ENCODE measurements at places on chromosomes 7 and 10.

- no peak for DNase-seq
These were observed 55.7 kb upstream of the MKX start for GRCh38 chr10:27801171-27801785.

DNA sequence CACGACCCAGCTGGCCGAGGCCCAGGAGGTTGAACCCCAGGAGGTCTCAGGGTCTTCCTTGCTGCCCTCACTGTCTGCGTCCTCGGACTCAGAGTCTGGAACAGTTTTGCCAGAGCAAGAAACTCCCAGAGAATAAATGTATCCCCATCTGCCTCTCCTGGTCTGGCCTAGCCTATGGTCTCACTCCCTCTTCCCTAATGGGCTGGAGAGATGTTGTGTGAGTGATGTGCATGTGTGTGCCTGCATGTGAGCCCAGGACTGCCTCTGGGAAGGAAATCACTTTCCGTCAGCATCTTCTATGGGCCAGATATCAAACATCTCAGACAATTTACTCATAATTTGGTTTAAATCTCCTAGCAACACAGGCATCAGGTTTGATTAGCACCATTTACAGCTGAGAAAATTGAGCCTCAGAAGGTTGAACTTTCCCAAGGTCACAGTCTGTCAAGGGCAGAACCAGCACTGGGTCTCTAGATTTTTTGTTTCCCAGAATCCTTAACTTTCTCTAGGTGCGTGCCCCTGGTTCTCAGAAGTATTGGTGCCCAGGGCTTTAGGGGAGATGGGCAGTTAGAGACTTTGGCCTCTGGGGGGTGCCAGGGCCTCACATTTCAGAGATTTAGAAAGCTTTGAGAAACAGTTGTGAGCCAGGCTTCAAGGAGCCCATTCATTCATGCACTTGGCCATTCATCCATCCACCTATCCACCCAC is 4.9 kb downstream of the TMEM270 start:
- DNase-seq, result peak; percentile 73

DNA sequence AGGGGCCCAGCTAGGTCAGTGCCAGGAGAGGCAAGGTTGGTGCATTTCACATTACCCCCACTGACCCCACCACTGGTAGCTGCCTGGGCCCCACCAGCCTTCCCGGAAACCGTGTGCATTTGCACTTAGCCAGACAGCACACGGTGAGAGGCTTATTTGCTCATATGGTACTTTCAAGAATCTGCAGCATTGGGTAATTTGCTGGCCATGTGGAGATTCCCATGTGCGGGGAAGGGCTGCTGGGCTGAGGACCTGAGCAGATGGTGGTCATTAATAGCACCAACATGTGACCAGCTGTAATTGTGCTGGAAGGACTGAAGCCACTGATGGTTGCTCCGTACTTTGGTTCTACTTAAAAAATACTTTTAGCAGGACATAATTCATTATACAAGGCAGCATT is 323.8 kb downstream of the DPP6 start:
- no peak for DNase-seq

DNA sequence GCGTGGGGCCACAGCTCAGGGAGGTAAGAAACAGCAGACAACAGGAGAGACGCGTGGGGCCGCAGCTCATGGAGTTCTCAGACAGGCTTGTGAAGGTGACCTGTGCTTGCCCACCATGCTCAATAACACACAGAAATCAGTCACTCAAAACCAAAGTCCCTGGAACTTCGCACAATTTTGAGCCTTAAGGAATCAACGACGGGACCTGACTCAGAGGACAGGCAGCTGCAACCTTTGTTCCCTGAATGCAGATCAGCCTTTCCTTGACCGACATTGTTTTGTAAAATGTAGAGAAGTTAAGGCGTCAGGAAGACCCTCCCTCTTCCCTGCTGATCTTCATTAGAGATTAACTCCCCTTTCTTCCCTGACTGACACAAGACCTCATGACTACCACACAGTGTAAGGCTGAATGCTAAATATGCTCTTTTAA is 8.5 kb upstream of the KNDC1 start:
- no peak for DNase-seq

DNA sequence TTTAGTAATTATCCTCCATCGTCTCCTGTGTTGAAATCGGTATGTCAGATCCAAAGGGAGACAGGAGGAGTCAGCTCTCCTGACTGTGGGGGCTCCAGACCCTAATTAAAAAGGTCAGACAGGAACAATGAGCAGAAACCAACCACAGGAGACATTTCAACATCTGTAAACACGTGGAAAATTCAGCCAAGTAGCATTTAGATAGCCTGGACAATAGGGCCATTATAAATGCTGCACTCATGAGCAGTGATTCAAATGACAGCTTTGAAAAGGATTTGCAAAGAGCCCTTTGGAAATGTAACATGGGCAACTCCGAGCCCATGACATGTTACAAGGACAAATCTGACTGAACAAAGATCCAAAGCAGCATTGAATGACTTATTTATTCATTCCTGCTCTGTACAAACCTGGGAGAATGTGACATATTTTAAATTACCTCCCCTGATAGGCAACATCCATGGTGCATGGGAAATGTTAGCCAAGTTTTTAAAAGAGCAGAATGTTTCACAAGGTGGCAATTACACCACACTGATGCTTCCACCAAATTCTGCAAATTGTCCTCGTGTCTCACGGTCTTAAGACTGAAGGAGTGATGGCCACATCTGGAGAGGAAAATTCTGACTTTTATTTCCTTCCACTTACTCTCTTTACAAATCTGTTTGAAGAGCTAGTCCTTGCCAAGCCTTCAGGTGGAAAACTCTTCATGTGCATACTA is 113.3 kb upstream of the KMT2E start:
- DNase-seq, result no peak

- peak; percentile 58 for DNase-seq
These were observed 31.8 kb upstream of the ELFN1 start for GRCh38 chr7:1638215-1638661.

DNA sequence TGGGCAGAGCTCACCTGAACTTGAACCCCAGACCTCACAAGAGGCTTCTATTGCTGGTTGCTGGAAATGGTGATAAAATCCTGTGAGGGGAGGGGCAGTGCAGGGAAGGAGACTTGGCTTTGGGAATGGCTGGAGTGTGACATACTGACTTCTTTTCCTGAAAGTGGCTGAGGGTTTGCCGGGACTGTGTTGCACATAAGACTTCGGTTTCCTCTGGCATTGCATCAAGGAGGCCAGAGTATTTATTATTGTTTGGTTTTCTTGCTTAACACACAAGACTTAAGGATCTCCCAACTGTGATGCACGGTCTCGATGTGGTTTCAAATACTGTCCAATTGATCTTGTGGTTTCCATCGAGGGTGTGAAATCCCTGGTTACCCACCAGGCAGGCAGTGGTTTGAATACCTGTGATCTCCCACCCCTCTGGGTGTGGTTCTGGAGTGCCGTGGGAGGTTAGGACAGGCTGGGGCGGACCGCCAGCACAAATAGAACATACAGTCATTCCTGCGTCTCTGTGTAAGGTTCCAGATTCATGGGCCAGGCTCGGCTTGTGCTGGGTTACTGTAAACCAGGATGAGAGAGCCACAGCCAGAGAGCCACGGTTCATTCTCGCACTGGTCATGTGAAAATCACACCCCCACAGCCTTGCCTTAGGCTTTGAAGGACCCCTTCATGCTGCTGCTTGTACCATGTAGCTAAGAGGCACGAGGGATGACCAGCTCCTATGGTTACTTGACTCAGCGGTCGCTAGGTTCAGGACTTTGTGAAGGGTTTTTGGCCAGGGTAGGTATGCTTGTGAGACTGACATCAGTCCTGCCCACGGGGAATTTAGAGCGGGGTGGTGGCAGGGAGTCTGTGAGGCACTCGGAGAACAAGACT is 39.2 kb downstream of the WBP1L start:
- peak; percentile 92 for DNase-seq

- peak; percentile 91 for DNase-seq
These were observed 9.2 kb upstream of the PWWP2B start for GRCh38 chr10:132387764-132388210.

GRCh38 chr7:141731476-141732149 is 6.5 kb upstream of the SSBP1 start:
- no peak for DNase-seq

DNA sequence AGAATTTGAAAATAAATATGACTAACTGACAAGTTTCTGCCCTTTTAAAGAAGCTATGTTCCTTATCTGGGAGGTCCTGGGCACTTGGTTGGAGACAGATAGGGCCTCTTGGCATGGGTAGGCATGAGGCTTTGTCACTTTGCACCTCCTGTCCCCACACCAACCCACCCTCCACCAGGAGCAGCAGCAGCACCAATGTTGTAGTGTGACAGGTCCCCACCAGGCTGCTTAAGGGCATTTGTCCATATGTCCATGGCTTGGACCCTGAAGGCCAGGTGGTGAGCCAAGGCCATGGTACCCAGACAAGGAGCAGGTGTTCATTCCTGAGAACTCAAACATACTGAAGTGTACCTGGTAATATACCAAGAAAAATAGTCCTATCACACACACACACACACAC is 629.1 kb downstream of the ACTR3B start:
- no peak for DNase-seq
